Stimulated activated CD8-positive, alpha-beta memory T cell treated with anti-CD3 and anti-CD28 coated beads, Interleukin-4, amount 100 ng/mL, for 1 hour (primary cell): ENCODE measurements at places on chromosomes 1 and 21.

DNA sequence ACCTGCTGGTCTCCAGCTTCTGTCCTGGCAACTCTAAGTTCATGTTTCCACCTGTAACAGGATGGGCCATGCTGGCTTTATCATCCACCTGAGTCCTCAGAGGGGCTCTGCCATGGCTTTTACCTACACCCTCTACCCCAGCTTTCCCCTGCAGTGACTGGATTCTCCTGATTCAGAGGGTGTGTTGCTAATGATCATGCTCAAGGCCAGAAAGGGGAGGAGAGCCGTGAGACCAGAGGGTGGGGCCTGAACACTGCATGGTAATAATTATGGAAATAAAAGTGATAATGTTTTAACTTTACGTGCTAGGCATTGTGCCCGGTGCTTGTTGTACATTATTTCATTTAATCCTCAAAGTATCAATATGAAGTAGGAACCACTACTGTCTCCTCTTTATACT lies 53.3 kb downstream of the CNIH3 start:
- DNase-seq = no peak

DNA sequence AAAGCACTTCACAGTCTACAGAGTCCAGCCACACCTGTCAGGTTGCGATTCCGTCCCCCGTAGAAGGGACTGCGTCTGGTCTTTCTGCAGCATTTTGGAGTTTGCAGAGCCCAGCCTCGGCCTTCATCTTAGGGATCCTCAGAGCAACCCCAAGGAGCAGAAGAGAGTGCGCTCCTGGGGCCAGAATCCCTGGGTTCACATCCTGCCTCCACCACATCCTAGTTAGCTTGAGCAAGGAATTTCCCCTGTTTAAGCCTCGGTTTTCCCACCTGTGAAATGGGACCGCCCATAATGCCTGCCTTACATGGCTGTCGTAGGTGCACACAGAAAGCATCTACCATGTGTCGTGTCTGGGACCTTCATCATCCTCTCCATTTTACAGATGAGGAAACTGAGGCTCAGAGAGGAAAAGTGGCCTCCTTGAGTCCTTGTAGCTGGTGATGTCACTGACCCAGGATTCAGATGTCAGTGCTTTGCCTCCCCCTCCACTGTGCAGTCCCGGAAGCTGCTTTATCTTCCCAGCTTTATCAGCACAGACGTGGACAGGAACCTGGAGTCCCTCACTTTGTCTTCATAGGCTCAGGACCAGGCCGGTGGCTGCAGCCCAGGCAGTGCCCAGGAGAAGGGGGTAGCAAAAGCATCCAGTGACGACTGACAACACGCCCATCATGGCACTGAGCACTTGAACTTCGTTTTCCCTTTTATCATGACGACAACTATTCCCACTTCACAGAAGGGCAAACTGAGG lies 438.5 kb downstream of the MATN1 start:
- no peak for DNase-seq

DNA sequence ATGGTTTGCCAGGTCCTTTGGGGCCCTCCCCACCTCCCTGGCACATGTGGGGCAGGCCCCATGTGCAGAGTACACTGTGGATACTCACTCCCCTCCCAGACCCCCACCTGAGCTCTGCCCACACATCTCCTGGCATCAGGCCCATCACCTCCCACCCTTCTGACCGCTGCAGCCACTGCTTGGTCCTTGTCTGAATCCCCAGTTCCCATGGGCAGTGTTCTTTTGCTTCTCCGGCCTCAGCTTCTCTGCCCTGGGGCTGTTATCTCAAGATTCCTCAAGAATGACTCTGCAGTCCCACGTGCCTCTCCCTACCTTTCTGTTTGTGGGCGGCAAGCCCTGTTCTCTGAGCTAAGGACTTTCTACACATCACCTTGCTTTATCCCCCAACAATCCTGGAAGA lies 187.7 kb upstream of the EDN2 start:
- DNase-seq = no peak

GRCh38 chr1:234610061-234610665 lies at the start of gene IRF2BP2:
TSS of gene IRF2BP2 (minus strand) at chr1:234610178. CDS start at chr1:234609494, 684 bp downstream.
- DNase-seq = no peak

DNA sequence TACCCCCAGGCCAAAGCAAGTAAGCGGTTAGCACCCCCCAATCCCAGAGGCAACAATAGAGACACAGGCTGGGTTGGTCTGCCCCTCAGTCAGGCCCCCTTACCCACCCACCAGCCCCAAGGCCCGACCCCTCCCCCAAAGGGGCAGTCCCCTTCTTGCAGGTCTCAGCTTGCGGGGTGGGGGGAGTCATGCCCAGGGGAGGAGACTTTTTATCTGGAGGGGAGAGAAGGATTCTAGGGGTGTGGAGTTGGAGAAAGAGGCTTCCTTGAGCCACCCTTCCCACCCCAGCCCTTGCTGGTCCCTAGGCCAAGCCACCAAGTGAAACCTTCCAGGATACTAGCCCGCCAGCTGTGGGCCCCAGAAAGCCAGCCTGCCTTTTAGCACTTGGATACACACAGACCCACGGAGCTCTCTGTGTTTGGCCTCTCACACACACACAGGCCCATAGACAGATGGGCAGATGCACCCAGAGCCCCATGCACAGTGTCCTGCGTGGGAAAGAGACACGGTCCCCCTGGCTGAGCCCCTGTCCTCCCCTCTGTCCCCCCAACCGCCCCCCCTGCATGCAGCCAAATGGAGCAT lies 7.1 kb downstream of the TMEM54 start:
- DNase-seq = no peak

- no peak for DNase-seq
Measured at GRCh38 chr1:38000529-38001455, 4.5 kb downstream of the FHL3 start.

DNA sequence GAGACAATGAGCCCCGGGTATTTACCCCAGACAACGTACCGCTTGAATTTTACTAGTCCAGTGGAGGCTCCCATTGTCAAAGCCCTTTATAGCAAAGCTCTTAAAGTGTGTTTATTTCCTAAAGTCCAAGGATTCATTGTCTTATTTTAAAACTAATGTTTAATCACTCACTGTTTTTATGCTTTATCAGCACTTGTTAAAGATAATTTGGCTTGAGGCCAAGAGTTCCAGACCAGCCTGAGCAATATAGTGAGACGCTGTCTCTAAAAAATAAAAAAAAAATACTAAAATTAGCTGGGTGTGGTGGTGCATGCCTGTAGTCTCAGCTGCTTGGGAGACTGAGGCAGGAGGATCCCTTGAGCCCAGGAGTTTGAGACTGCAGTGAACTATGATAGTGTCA lies 202.8 kb downstream of the RYR2 start:
- DNase-seq = no peak

DNA sequence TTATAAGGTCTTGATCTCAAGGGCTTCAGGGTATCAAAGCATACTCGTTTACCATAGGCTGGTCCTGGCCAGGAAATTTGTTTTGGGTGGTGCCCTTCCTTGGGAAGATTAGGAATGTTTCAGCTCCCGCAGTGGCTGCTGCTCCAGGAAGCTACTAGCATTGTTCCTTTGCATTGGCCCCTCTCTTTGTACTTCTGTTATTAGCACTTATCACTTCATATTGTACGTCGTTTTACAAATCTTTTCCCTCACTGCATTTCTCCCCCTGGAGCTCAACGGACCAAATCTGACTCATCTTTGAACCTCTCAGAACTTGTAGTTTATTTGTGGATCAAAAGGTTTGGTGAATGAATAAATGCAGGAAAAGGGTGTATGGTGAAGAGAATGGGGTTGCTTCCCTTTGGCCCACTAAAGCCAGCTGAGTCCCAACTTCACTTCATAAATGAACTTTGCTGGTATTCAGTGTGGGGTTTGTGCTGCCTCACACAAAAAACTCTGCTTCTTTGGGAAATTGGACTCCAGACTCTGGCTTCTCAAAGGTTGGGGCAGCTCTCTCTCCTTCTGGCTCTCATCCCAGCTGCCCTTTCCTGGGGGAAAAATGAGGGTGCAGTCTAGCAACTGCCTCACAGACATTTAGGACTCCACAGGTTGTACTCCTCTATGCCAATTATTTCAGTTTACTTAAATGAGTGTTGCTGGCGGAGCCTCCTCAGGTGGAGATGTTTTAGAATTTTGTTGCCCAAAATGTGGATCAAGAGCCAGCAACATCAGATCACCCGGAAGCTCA lies 5.9 kb downstream of the GNAT2 start:
- no peak for DNase-seq

DNA sequence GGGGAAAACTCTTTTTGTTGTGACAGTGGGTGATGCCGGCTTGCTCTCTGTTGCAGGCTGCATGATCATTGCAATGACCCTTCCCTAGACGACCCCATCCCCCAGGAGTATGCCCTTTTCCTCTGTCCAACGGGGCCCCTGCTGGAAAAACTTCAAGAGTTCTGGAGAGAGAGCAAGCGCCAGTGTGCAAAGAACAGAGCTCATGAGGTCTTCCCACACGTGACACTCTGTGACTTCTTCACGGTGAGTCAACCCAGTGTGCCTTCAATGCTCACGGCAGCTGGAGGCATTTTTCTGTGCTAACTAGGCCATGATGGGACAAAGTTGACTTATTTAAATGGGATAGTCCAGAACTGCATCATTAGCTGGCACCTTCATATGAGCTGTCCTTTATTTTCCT lies 5.7 kb downstream of the UBASH3A start:
- DNase-seq = no peak

DNA sequence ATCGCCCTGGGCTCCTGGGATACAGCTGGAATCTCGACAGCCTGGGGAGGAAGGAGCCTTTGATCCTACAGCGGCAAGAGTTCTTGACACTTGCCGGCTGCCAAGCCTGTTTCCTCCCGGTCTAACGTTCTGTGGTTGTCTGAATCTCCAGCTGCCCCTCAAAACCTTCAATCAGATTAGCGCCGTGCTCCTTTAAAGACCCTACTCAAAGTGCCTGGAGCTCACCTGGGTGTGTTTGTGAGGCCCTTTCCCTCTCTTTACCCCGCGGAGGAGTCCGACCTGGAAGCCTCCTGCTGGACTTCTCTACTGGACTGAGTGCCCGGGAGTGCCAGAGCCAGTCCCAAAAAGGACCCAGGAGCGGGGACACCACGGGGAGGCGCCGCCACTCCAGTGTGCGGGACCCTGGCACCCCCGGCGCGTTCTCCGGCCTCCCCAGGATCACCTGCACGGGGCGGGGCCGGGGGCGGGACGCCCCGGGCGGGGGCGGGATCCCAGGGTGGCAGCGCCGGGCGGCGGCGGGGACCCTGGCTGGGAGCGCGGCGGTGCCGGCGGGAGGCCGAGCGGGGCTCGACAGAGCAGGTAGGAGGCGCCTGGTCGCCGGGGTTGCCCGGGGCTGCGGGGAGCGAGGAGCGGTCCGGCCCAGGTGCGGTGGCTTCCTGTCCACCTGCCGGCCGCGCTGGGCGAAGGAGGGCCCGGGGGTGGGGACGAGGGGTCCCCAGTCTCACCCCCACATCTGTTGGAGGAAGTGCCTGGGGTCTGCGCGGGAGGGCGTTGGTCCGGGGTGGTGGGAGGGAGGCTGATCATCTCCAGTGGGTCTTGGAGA lies at the start of gene NCMAP:
NCMAP (plus strand) TSS at position 497 of the 823 bp plus-strand sequence. CDS start 39,344 bp downstream, outside the sequence.
- no peak for DNase-seq

GRCh38 chr1:151989211-151989862 lies 4.3 kb downstream of the S100A10 start:
- no peak for DNase-seq
